ENCODE measurements at places on chromosomes 11 and 22. TPM values are rescaled to one million over a fixed set of nuclear protein-coding genes. Genes with fewer than 3 reads are reported as not detected.

GRCh38 chr11:96051820-96052219, 127.9 kb upstream of the MTMR2 start:
- no peak for DNase-seq

DNA sequence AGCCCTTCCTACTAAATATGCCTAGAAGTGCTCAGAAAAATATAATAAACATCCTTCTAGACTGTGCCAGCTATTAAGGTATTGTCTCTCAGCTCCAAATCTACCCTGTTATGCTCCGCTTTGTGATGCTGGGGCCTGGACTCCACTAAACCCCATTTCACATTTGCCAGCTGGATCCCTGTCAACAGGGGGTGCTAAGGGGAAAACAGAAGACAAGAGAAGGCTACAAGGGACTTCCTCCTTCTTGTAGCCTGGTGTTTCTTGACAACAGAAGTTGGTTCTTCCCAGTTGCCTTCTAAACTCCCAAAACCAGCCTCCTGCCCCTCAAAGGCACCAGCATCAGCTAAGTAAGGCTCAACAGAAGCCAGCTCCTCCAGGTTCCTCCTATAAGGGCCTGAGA, 5.2 kb downstream of the NUMA1 start:
- no peak for DNase-seq

DNA sequence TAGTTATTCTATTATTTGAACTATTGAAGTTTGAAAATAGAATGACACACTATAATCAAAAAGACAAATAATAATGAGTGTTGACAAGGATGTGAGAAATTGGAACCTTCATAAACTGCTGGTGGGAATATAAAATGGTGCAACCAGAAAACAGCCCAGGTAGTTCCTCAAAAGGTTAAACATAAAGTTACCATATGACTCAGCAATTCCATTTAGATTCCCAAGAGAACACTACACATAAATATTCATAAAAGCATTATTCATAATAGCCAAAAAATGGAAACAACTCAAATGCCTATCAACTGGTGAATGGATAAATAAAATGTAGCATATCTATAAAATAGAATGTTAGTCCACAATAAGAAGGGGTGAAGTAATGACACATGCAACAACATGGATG, 21.7 kb downstream of the CCDC73 start:
- DNase-seq = no peak

GRCh38 chr11:114259124-114259526, 37.1 kb upstream of the NNMT start:
- DNase-seq = no peak

- no peak for DNase-seq
These were observed 62.0 kb downstream of the NCAM1 start for GRCh38 chr11:113023228-113023627.

DNA sequence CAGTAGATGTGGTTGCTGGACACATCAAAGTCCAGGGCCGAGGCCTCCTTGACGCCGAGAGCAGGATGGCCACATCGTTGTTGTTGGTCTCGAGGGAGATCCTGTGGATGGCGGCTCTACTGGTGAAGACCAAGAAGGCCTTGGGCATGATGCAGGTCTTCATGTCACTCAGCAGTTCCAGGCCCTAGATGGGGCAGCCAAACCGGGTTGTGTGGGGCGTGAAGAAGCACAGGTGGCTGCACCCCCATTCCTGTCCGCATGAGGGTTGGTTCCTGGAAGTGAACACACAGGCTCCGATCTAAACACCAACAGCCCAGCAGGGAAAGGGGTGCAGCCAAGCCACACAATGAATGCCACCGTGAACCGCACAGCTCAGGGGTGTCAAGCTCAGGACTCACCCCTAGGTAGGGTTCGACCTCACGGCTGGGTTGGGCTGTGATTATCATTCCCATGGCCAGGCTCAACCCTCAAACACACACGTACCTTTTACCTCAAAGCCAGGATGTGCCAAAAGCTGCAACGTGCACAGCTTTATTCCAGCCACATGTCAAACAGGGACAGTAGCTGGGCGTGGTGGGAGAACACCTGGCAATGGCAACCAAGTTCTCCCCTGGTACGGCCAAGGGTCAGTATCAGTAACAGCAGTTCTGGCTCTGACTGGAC, 132.3 kb downstream of the CRYBB2 start:
- DNase-seq = no peak

DNA sequence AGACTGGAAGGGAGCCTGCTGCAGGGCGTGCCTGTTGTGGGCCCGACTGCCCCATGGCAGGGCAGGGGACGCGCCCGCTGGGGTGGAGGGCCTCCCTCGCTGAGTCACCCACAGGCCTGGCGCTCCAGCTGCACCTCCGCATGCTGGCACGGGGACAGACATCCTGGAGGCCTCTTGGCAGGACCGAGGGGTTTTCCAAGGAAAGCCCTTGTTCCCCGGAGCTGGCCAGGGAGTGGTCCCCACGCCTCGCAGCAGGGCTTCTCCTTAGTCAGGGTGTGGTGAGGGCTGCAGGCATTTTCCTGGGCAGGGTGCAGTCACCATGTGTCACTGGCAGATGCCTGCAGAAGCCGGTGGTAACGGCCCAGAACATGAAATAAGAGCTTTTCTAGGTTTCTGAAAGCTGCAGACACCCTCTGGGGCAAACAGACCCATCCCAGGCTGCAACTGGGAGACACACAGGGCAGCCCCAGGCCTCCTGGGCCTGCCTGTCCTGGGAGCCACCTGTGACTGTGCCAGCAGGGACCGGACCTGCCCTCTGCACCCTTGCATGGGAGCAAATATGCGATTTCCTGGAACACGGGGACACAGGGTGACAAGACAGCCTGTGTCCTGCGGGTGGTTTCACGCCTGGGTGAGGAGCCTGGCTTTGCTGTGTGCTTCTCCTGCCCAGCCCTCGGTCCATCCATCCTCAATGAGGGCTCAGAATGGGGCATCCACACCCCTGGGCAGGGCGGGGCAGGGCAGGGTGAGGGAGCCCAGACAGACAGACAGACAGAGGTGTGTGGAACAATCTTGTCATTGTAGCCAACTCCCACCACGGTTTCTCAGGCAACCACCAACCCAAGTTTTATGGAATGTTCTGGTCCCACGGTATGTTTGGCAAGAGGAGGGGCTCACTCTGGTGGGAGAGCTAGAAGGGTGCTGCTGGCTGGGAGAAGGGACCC, 43.2 kb upstream of the FADD start:
- no peak for DNase-seq

GRCh38 chr11:46105926-46106325, 15.3 kb downstream of the PHF21A start:
- no peak for DNase-seq

GRCh38 chr11:46641639-46642038, 24.3 kb downstream of the ATG13 start:
- no peak for DNase-seq

CEP164 gene
- 30.6 TPM for polyA plus RNA-seq

RAG2 gene
- 0.34 TPM for polyA plus RNA-seq

BACE1-AS gene
- polyA plus RNA-seq = 6.3 TPM

MUC5AC gene
- polyA plus RNA-seq = not detected

TRPC6 gene
- polyA plus RNA-seq = not detected
